ENCODE measurements at places on chromosomes 12 and 14.

DNA sequence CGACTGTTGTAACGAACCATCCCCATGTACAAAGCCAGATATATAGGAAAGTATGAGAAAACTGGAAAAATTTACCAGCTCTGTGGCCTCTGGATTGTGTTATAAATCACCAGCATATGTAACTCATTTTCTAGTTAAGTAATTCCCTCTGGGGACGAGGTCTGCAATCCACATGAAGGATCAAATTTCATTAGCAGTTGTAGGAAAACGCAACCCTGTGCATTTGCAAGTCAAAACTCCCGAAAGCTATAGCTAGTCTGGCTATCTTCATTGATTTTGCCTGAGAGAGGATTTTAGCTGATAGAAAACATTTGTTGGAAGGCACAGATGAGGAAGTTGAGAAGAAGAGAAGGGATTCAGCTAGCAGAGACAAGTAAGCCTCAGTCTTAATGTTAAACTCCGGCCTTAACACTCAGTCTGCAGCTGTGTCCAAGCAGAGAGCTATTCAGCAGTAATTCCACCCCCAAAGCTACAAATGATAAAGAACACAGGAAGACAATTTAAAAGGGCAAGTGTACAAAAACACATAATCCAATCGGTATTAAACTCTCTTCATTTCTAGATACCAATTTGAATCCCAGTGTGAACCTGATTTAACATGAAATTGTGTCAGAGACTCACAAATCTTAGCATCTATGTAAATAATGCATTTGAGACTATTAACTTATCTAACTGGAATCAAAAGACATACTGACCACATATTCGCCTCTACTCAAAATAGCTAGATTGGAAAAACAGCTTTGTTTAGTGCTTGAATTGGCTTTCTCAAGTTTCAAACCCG lies 54.2 kb upstream of the CERS5 start:
- DNase-seq: no peak

- peak; percentile 76 for DNase-seq
Measured at GRCh38 chr14:64761441-64762043, 57.3 kb downstream of the PLEKHG3 start.

DNA sequence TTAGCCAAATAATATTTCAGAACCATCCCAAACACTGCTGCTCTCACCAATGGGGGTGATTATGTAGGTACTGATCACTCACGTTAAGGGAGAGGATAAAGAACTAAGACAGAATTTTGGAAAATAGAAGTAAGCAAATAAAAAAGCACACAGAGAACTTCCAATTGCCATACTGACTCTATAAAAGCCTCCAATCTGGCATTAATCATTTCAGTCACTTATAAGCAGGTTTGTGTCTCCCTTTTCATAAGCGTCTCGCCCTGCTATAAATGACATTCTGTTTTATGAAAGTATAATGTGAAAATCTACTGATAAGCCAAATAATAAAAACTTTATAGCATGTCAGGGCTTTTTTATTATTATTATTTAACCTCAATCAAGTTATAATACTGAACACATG lies 435.2 kb downstream of the ETNK1 start:
- no peak for DNase-seq

DNA sequence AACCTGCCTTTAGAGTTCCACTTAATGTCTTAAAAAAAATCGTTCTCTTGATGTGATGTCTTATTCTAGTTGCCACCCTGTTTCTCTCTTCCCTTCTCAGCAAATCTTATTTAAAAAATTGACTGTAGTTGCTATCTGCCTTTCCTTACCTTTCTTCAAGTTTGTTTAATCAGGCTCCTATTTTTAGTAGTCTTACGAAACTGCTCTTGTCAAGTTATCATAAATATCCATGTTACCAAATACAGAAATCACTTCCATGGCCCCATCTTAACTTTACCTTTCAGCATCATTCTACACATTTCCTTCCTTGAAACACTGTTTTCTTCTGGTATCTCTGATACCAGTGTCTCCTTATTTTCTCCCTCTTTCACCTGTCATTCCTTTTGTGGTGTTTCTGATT lies 227.3 kb downstream of the ERC1 start:
- DNase-seq: no peak

DNA sequence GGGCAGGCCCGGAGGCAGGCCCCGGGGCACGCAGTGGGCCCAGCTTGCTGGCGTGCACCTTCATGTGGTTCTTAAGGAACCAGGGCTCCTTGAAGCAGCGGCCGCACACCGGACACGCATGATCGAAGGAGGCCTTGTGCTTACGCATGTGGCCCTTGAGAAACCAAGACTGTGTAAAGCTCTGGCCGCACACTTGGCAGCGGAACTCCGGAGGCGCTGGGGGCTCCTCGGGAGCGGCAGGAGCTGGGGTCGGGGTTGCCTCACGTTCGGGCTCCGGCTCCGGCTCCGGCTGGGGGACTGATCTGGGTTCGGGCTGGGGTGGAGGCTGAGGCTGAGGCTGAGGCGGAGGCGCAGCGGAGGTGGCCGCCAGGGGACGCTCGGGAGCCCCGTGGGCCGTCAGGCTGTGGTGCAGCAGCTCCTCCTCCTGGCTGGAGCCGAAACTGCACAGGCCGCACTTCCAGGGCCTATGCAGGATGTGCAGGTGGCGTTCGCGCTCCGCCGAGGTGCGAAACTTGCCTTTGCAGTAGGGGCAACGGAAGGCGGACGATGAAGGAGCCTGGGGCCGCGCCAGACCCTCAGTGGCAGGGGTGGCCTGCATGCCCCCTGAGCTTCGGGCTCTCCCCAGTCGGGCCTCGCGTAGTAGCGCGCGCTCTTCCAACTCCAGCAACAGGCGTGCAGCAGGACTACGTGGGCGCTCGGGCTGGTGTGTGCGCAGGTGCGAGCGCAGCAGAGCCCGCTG lies 6.0 kb downstream of the ZNF219 start:
- peak; percentile 87 for DNase-seq

DNA sequence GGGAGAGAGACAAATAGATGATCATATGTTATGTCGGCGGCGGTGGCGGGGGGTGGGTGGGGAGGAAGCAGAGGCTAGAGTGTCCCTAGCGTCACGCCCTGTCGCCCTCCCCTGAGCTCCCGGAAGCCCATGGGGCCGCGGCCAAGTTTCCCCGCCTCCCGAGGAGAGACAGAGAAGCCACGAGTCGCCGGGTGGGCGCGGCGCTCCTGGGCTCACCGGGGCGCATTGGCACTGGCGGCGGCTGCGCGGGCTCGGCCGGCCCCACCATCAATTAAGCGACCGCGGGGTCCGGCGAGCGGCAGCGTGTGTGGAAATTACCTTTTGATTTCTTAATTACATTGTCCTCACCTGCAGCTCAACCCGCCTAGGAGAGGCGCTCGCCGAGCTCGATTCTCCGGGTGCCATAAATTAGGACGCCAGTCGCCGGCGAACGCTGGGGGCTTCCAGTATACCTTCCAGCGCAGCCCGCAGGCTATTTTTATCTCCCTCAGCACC lies 119.9 kb upstream of the LHX5 start:
- DNase-seq: no peak

DNA sequence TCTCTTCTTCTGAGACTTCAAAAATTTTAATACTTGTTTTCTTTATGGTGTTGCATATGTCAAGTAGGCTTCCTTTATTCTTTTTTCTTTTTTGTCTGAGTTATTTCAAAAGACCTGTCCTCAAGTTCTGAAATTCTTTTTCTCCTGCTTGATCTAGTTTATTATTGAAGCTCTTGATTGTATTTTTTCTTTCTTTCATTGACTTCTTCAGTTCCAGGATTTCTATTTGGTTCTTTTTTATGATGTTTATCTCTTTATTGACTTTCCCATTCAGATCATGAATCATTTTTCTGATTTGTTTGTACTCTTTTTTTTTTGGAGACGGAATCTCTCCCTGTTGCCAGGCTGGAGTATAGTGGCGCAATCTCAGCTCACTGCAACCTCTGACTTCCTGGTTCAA lies 34.1 kb downstream of the IFT43 start:
- no peak for DNase-seq

GRCh38 chr12:24565300-24565699 lies 383.6 kb downstream of the BCAT1 start:
- no peak for DNase-seq
